Fibroblast of skin of left quadriceps (primary cell): ENCODE measurements at places on chromosomes 1 and 21.

DNA sequence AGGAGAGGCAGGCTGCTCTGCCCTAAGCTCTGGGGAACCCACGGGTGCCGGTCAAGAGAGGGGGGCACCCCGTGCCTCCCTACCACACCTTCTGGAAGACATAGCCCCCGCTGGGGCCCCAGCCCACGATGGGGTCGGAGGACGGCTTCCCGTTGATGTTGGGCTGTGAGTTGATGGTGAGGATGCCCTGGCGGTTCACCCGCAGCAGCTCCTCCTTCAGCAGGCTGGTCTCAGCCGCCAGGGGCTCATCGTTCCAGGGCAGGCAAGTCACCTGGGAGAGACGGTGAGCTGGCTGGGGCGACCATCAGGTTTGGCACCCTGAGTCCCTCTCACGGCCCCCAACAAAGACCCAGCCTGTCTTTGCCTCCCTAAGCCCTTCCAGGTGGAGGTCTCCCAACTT is 11.9 kb downstream of the MTHFR start:
- DNase-seq: no peak

DNA sequence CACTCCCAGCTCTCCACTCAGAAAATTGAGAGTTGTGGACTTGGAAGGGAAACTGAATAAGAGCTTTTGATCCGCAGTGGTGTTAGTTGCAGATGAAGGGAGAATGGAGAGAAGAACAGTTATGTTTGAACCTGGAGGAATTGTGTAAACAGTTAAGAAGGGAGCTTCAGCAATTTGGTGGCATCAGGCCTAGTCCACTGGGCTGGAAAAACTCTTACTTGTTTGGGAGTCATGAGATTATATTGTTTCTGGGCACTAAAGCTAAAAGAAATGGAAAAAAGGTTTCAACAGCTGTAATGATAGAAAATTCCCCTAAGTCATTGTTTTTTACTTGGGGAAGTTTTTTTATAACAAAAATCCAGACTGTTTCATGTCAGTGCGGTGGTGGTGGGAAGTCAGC is 256.1 kb upstream of the C1orf87 start:
- DNase-seq: no peak

- peak; percentile 56 for DNase-seq
These were observed 45.1 kb downstream of the SLC2A1 start for GRCh38 chr1:42913426-42914091.

DNA sequence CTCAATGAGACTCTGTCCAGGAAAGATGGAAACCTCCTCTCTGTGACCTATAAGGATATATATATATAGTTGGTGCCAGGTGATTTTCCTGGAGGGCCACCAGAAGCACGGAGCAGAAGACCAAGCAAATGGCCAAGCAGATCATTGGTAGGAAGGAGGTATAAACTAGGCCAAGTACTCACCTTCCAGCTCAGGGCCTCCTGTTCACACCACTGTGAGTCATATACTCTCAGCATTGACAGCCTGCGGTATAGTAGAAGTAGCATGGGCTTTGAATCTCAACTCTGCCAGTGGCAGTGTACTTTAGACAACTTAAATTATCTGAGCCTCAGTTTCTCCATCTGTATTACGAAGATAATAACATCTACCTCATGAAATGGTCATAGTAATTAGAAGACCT is 15.4 kb downstream of the IL12RB2 start:
- DNase-seq: no peak

- no peak for DNase-seq
These were observed 19.9 kb upstream of the SHCBP1L start for GRCh38 chr1:182972829-182973228.

- no peak for DNase-seq
These were observed 6.5 kb downstream of the THEMIS2 start for GRCh38 chr1:27878787-27879335.

DNA sequence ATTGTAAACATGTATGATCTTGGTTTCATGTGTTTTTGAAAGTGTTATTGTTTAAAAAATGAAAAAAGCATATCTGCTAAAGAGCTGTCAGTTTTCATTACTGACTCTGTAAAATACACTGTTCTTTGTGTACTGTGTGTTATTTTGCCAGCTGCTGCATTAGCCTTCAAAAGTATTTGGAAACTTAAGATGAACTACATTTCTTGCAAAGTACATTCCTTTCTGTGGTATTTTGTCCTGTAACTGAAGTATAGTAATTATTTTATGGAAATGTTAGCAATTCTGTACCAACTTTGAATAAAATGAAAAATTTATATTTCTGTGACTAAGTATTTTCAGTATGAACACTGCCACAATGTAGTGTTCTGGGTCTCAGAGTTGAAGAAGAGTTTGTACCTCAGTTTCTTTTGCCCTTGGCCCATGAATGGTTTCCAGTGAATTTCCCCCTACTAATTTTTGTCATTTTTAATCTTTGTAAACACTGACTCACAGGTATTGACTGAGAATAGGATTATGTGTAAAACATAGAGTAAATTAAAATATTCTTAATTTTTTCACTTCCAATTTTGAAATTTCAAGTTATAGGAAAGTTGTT is 32.7 kb downstream of the MRPS6 start:
- no peak for DNase-seq

GRCh38 chr1:38125837-38126520 is 79.4 kb upstream of the POU3F1 start:
- no peak for DNase-seq

GRCh38 chr1:233639611-233640010 is 25.7 kb downstream of the KCNK1 start:
- DNase-seq: no peak

- no peak for DNase-seq
These were observed 57.9 kb downstream of the LACTBL1 start for GRCh38 chr1:22914633-22915217.

- DNase-seq: no peak
These were observed 134.1 kb upstream of the RAB4A start for GRCh38 chr1:229136822-229137221.

DNA sequence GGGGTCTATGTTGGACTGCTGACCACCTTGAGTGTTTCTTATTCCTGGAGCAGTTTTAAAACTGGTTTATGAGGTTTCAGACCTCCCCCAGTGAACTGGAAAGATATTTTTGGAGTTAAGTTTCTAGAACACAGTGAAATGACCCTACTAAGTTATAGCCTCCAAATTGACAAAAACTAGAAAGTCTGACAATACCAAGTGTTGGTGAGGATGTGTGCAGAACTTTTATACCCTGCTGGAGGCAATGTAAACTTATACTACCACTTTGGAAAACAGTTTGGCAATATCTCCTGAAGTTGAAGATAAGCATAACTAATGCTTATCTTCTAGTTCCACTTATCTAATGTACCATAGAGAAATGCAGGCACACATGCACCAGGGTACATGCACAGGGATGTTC is 10.4 kb downstream of the OLFML2B start:
- DNase-seq: no peak

DNA sequence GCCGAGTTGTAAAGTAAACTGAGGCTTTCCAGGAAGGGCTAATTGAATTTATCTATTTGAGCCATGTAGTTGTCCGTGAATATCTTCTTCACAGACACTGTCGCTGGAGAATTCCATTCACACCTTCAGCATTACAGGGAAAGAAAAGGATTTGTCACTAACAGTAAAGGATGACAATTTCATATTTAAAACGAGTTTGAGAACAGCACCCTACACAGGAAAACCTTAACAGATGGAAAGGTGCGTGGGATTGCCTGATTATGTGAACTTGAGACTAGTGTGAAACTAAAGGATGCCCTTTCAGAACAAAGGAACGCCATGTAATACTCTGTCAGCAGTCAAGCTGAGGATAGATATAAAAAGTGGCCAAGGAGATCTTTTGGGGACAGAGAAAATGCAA is 492.5 kb upstream of the ADGRL2 start:
- no peak for DNase-seq

- no peak for DNase-seq
These were observed 474.7 kb downstream of the NUF2 start for GRCh38 chr1:163796394-163796821.

DNA sequence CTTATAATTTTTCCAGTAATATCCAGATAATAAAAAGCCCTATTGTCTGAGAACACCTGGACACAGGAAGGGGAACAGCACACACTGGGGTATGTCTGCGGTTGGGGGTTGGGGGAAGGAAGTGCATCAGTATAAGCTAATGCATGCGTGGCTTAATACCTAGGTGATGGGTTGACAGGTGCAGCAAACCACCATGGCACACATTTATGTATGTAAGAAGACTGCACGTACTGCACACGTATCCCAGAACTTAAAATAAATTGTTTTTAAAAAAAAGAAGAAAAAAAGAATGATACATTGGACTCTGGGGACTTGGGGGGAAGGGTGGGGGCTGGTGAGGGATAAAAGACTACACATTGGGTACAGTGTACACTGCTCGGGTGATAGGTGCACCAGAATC is 144.9 kb upstream of the C1orf174 start:
- no peak for DNase-seq

GRCh38 chr1:41892301-41892781 is 26.4 kb downstream of the HIVEP3 start:
- no peak for DNase-seq

DNA sequence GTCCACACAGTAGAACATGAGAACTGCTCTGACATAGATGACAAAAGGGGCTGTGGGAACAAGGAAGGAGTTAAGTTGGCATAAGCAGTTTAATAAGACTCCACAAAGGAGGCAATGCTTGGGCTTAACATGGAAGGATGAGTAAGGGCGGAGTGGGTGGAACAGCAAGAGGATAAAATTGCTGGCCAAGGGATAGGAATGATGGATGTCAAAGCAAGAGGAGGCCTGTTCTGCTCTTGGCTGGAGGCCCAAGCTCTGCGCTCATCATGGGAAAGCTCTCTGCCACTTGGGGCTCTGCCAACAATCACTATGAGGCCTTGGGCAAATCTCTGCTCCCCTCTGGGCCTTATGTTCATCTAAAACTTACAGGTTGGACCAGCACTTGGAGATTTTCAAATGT is 98.3 kb upstream of the CAMK1G start:
- DNase-seq: peak; percentile 33

DNA sequence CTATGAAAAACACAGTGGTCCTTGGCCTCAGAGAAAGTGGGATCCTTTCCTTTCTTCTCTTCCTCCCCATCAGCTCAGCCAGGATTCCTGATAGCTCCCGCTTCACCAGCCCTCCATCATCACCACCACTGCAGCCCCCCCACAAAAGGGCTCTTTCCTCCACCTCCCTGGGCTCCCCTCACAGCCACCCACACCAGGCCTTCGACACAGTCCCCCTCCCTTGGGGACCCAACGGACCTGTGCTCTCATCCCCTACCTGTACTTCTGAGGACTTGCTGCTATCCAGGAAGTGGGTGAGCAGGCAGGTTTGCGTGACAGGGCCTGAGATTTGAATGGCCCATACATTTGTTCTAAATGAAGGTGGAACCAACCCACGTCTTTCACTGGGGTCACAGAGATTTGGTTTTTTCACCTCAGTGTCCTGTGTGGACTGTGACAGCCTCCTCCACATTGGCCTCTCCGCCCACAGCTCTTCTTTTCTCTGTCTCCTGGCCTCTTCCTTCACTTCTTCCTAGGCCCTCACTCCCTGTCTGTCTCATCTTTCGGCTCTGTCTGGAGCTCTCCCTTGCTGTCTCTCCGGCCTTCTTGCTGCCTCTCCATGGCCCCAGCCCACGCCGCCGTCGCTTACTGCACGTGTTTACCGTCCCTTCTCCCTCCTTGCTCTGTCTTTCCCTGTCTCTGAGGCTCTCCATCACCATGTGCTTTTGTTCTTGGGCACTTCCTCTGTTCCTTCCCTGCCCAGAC is 238.6 kb downstream of the FOXD2 start:
- DNase-seq: no peak

DNA sequence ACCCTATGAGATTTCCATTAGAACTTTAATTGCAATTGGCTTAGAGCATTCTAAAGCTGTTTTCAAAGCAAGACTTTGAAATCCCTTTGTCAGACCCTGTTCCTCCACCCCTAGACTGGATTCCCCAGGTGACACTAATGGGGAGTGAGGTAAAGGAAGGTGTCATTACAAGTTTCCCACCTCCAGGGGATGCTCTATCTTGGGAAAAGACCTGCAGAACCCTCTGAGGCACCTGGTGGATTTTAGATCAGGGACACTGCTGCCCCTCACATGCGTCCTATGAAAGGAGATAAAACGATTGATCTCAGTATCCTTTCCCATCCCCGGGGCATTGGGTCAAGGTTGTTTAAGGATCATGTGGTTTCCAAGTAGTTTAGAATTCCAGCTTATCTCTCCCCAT is 80.3 kb upstream of the RGS4 start:
- no peak for DNase-seq

GRCh38 chr1:161955606-161956005 is 68.1 kb downstream of the OLFML2B start:
- no peak for DNase-seq

DNA sequence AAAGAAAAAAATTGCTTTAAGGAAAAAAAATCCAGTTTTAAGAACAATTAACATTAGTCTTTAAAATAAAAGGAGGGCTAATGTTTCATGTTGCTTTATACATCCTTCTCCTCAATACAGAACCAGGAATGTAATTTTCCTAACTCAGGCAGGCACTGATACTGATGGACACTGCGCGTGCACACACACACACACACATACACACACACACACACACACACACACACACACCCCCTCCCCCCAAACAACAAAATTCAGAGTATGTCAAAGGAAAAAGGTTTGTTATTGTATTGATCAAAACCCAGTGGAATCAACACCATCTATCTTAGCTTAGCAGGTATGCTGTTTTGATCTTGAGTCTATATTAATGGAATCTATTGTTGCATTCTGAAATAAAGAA is 31.6 kb downstream of the PTP4A2 start:
- DNase-seq: no peak

DNA sequence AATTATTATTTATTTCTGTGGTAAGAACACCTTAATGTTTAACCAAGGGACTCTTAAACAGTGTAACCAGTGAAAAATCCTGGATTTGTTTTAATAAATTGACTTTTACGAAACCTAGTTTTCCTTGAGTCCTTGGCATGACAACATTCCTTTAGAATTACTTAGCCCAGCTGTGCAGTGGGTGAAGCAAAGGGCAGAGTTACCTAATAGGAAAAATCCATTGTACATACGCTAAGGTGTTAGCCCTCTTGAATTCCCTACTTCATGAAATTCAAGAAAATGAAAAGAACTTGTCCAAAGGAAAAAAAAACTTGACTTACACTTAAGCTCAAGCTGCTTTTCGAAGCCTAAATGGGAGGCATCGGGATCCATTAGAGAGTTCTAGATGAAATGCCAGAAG is 852.0 kb upstream of the ADAMTS5 start:
- DNase-seq: no peak

GRCh38 chr1:64502083-64502482 is 32.2 kb downstream of the CACHD1 start:
- DNase-seq: no peak

DNA sequence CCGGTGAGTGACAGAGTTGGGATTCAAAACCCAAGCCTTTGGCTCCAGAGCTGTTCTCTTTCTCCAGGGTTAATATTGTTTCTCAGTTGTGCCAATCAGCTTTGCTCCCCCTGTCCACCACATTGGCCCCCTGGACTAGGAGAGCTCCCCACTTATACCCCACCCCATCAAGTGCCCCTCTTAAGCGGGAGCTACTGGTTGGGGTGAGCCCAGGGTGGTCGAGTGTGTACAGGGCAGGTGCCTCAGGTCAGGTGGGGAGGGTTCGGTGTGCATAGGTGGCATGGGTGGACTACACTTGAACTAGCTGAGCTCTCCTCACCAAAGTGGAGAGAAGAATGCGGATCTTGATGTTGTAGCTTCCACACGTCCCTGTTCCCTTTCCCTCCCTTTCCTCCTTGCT is 14.2 kb downstream of the KCNA2 start:
- no peak for DNase-seq
